ENCODE measurements at places on chromosomes 4 and X.
A peak's percentile ranks its signal among the peaks of the same experiment; 100 is the strongest.

DNA sequence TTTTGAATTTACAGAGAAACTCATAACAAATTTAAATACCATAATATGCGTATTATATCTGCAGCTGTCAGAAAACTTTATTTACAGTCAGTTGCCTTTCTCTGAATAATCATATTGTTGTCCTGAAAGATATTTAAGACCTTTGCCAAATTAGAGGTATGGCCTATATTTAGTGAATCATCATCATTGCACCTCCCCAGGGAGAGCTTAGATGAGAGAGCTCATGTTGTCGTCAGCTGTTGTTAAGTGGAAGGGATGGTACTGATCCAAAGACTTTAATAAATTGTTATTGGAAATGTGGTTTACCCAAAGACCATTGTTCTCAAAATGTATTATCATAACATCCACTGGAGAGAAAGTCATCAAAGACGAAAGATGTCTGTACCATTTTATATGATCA is 128.6 kb downstream of the HTR2C start:
- no peak for DNase-seq

- no peak for DNase-seq
Measured at GRCh38 chr4:124173912-124174311, 538.6 kb downstream of the ANKRD50 start.

GRCh38 chr4:150781191-150781590 is 199.2 kb downstream of the MAB21L2 start:
- DNase-seq = no peak

DNA sequence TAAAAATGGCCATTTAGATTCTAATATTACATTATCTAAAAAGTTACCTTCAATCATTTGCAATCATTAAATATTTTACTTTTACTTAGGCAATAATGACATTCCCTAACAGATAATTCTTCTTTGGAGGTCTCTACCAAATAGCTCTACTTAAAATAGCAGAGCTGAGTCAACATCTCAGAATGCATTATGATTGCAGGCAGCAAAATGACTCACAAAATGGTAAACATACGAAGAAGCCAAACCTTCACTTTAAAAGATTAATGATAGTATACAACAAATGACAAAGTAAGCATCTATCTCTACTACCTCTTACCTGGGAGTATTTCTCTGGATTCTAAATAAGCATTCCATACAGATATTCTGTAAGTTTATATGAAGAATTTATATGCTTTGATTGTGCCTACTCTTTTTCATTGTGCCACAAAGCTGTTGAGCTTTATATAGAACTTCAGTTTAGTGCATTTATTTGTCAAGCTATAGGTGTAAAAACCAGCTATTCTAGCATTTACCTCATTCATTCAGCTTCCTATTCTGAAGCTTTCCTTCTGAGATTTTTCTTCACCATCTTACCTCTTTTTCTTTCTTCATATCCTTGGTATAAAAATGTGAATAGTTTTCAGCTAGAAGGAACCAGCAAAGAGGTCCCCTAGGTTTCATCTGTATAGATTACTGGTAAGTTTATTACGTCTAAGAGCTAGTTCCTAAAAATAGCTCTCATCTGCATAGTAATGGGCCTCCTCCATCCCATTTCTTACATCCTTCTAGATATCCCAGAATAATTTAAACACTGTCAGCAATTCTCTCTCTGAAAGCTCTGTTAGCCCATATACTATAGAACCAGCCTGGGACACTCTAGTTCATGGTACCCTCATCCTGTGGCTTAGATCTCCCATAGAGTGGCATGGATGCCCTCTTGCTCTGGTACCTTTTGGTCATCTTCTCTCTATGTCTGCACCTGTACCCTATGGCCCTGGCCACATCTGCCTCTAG is 17.2 kb upstream of the SPCS3 start:
- DNase-seq = no peak

DNA sequence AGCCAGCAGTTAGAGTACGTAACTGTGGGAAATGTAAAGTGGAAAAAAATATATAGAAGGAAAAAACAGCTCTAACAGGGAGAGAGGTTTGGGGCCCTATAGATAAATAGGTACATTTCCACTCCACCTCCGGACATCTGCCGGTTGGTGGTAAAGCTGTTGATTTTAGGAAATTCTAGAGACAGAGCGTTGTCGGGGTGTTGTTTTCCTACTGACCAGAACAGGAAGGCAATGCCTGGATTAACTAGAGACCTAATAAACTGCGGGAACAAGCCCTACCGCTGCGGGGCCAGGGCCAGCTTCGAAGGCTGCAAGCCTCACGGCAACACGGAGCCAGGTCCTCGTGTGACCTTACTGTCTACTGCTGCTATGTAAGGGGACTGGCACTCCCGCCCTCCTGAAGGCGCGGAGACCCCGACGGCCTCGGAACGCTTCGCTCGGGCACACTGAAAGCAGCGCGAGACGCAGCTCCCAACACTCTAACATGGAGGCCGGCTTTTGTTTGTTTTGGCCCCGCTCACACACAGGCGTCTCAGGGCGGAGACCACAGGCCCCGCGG is 702 bp upstream of the CDKN2AIP start:
- peak; percentile 76 for DNase-seq

- no peak for DNase-seq
Measured at GRCh38 chr4:79057772-79058171, 118.5 kb upstream of the PAQR3 start.

DNA sequence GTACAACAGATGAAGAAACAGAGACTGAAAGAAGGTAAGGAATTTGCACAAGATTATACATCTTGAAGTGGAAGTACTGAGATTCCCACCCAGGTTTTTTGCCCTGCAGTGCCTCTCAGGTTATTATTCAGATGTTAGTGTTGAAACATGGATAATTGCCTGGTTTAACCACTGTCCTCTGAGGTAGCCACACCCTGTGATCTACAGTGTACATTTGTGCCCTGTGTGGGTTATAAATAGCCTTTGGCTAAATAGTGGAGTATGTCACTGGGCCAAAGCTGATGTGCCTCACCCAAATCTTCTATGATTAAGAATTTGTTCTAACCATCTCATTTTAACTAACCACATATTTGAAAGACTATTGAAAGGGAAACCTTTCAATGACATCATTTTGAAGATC is 5.4 kb upstream of the ASB5 start:
- DNase-seq = no peak

DNA sequence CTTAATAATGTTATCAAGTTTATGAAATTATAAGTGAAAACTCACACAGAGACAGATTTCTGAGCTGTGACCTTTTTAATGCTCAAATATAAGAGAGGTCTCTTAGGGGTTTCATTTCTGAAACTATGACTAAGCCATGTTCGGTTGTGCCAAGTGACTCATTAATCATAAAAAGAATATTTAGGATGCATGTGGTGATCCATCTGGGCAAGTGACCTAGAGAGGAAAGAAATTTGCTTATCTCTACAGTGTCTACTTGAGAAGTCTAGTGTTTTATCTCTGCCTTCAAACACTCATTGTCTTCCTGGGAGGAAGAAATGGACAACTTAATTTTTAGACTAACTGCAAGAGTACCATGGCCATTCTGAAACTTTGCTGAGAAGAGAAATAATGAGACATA is 545.3 kb upstream of the GRID2 start:
- DNase-seq = no peak

- no peak for DNase-seq
Measured at GRCh38 chr4:110808351-110808878, 185.5 kb upstream of the PITX2 start.

GRCh38 chrX:9131066-9131465 is 97.1 kb upstream of the FAM9B start:
- no peak for DNase-seq

- no peak for DNase-seq
Measured at GRCh38 chrX:44585866-44586265, 43.2 kb upstream of the FUNDC1 start.

GRCh38 chr4:1058997-1059665 is 47.7 kb downstream of the FGFRL1 start:
- DNase-seq = no peak

DNA sequence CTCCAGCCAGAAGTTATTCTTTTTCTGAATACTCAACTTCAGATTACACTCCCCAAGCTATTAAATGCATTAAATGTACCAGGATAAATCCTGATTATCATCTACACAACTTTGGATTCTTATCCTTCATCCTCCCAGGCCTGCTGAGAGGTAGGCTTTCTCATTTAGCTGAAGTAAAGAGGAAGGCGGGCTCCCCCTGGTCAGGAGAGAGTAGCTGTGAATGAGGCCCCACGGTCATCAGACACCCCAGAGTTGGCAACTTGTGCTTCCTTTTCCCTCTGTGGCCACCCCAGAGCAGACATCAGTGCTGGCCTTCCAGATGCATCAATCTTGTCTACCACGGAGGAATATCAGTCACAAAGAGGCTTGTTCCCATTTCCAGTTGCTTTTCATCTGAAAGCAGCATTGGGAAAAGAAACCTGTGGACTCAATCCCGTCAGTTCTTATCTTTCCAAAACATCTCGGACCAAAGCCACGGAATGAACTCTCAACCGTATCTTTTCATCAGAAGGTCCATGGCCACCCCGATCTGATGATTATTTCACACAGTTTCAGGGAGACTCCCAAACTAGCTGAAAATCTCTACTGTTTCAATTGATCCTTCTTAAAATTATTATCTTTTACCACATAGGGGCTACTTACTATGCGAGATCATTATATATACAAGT is 79.2 kb downstream of the FBXO8 start:
- DNase-seq = no peak

- DNase-seq = no peak
Measured at GRCh38 chr4:90099812-90100211, 27.4 kb upstream of the CCSER1 start.

GRCh38 chr4:73608689-73609594 is 11.3 kb downstream of the RASSF6 start:
- DNase-seq = peak; percentile 34

- no peak for DNase-seq
Measured at GRCh38 chr4:110622841-110623717, at the start of gene PITX2. TSS of gene PITX2 (minus strand) at chr4:110623077. CDS start at chr4:110622460, 617 bp downstream.

DNA sequence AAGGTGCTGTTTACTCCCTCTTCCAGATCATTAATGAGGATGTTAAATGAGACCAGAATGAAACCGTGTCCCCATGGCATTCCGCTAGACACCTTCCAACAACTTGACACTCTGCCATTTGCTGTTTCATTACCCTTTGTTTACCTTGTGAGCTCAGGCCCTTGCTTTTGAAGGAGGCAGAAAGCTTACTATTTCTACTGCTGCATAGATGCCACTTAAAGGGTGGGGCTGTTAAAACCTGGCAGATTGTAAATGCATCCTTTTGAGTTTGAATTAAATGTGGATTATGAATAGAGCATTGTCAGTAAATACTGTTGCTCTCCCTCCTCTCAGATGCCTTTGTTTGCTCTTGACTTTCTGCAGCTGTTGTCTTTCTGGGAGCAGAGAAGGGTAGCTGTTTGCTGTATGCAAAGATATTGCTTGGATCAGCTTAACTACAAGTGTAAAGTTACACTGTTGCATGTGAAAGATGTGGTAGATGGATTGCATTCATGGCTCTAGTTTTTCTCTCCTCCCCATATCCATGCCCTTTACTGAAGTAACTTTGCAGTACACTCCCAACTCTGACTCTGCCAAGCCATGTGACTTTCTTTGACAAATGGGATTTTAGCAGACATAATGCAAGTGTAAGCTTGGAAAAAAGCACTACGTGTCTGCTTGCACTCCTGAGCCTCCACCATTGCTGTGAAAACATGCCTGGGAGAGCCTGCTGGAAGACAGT is 75.0 kb upstream of the DHX15 start:
- peak; percentile 3 for DNase-seq

- DNase-seq = peak; percentile 39
Measured at GRCh38 chrX:9476810-9477575, 12.1 kb downstream of the TBL1X start.

GRCh38 chr4:73170518-73171198 is 87.9 kb downstream of the ANKRD17 start:
- no peak for DNase-seq

GRCh38 chr4:68951806-68952585 is 392 bp upstream of the UGT2A3 start:
- DNase-seq = no peak

DNA sequence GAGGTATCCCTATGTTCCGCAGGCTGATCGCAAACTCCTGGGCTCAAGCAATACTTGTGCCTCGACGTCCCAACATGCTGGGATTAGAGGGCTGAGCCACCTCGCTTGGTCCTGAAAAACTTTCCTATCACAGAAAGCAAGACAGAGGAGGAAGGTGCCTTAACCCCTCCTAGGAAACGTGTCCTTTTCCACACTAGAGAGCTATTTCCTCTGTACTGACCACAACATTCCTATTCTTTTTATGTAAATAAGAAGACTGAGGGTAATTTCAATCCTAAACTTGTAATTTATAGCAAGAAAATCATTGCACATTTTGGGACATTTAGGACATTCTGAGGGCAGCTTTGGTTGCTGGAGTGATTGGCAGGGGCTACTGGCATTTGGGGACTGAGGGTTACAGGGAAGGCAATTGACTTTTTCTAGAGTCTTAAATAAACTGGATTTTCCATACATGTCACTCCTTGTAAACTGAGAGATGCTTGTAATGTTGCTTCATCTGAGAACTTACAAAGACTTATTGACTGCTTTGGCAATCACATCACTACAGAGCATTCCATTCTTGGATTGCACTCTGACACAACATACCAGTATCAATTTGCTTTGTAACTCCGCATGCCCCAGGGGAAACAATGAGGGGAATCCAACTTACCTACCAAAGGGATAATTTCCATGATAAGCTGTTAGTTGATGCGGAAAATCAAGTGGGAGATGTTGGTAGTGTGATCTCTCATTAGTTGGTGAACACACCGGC is 15.6 kb downstream of the XAGE3 start:
- DNase-seq = no peak

- DNase-seq = no peak
Measured at GRCh38 chrX:3743801-3744439, 30.5 kb upstream of the PRKX start.

DNA sequence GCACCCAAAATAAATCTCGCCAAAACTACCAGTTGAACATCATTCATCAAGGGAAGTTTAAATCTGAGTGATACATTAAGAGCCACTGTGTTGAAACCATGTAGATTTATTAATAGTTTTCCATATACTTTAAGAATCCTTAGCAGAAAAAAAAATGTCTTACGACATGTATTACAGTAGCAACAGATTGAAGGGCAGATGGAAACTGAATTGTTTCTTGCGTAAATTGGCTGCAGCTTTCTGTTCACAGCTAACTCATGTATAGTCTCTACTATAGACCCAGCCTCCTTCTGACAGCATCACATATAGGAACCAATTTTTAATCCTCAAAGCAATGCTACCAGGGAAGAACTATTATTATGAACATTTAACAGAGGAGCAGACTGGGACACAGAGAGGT is 195.2 kb upstream of the PUDP start:
- DNase-seq = no peak

GRCh38 chr4:72987741-72988729 is 81.5 kb downstream of the COX18 start:
- no peak for DNase-seq

GRCh38 chr4:159902648-159903047 is 799.8 kb downstream of the RAPGEF2 start:
- DNase-seq = no peak

DNA sequence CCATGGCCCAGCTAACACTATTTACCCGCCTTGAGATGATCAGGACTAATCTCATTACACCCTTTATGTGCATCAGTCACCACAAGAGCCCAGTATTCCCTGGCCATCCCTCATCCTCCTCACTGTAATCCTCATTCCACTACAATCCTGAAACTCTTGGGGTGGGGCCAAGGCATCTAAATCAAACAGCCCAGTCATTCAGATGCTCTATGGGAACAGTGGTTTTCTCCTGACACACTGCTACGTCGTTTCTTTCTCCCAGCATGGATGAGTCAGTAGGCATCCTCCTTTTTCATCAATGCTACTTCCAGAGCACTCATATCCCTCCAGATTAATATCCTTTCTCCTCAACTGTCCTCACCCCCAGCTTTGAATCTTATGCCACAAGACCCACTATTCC is 5.6 kb downstream of the SDAD1 start:
- DNase-seq = no peak

GRCh38 chr4:102578819-102579218 is 77.7 kb downstream of the NFKB1 start:
- no peak for DNase-seq
